HS-5 (cell line): ENCODE measurements at places on chromosomes 11 and 22.

DNA sequence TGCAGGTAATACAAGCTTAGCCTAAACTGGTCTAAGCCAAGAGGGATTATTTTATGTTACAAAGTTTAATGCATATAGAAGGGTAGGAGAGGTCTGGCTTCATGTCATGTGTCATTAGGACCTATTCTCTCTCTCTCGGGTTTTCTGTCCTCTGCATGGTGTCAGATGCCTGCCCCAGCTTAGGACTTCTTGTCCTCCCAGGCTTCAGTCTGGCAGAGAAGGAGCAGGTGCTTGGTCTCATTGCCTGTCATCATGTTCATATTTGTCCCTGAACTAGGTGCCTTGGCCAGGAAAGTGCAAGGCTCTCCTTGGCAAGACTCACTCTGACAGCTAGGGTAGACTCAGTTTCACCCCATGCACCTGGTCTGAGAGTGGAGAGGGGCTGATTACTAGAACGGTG is 126.3 kb downstream of the ADAMTS15 start:
- DNase-seq, result no peak

GRCh38 chr11:80586464-80586863 is 1145.6 kb upstream of the TENM4 start:
- peak; percentile 35 for DNase-seq

DNA sequence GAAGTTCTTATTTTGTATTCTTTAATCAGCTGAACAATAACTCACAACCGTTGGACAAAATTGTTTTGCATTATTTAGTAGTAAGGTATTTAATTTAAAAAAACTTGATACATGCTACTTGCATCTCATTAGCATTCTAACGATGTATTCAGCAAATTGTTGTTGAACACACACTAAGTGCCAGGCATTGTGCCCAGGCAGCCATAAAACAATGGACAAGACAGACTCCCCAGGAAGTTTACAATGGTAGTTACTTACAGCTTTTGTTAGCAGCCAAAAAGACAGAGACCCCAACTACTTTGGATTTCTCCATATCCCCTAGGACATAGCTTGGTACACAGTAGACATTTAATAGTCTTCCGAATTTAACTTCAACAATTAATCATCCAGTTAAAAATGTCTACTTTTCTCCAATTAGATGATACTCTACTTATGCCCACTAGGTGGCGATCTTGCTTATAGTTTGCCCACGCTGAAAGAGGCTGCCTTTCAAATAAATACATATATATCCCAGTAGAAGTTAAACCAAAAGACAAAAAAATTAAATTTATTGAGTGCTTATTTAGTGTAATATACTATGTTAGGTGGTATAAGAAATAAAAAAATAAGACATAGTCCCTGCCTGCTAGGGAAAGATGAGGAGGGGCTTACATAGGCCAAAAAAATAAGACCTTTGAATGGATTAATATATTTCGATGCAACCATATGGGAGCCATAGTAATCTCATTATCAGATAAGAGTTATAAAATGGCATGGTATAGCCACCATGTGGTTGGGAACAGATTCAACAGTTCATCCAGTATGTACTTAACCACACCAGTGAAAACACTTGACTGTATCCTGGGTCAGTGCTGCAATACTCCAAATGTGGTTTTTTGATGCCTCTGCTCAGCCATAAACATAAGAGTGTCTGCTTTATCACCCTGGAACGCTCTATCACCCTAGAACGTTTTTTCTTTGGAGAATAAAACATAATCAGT is 2.0 kb upstream of the FJX1 start:
- DNase-seq, result no peak

- no peak for DNase-seq
These were observed 5.6 kb downstream of the PLA2G3 start for GRCh38 chr22:31134688-31135087.

GRCh38 chr22:42844756-42845155 is 12.3 kb downstream of the ARFGAP3 start:
- DNase-seq, result no peak

- DNase-seq, result no peak
These were observed 31.3 kb downstream of the SLC1A2 start for GRCh38 chr11:35388061-35388460.
